ENCODE measurements at places on chromosomes 6 and 20.

DNA sequence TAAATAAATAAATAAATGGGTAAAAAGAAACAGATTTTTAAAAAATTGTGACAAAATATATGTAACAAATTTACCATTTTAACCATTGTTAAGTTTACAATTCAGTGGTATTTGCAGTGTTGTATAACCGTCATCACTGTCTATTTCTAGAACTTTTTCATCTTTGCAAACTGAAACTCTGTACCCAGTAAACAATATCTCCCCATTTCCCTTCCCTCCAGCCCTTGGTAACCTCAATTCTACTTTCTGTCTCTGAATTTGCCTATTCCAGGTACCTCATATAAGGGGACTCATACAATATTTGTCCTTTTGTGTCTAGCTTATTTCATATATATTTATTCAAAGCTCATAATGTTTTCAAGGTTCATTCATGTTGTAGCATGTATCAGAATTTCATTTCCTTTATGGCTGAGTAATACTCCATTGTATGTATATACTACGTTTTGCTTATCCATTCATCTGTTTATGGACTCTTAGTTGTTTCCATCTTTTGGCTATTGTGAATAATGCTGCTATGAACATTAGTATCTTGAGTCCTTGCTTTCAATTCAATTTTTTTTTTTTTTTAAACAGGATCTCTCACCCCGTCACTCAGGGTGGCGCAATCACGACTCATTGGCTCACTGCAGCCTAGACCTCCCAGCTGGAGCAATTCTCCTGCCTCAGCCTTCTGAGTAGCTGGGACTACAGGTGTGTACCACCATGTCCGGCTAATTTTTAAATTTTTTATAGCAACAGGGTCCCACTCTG, 8.9 kb downstream of the MANBAL start:
- no peak for DNase-seq

GRCh38 chr20:45510242-45510862, 5.1 kb downstream of the SPINT3 start:
- no peak for DNase-seq

DNA sequence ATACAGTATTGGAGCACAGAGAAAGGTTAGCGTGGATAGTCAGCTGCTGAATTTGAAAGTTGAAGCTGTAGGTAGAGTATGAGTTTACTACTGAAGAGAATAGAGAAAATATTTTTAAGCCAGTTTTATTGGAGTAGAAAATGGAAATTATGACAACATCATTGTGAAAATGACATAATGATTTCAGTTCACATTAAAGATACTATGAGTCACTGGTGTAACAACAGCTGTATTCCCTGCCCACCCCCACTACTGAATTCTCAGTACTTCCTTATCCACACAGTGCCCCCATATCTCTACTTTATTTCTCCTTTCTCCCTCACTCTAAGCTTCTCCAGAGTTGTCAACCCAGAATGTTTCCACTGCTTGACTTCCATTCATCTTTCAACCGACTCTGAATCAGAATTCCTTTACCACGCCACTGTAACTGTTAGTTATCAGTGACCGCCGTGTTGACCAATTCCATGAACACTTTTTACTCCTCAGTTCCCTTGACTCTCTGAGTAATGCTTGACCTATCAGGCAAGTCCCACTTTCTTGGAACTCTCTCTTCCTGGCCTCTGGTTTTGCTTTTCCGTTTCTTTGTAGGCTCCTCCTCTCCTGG, 139.6 kb downstream of the AIG1 start:
- DNase-seq: no peak

DNA sequence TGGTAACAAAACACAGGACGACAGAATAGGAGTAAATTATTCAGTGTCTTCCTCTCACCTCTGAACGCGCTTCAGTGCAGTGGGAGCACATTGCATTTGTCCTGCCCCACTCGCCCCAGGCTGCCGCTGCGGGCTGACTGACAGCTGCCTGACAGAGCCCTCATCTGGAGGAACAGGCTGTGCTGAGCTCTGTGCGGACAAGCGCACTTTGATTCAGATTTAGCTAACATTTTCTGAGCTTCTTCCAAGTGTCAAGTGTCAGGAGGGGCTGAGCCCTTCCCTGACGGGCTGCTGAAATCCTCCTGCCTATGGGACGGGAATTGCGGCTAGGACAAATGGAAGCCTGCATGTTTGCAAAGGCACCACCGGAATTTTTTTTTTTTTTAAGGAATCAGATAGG, 383.0 kb upstream of the CDH4 start:
- no peak for DNase-seq

- peak; percentile 66 for DNase-seq
These were observed 52.9 kb upstream of the FABP7 start for GRCh38 chr6:122726649-122727048.

DNA sequence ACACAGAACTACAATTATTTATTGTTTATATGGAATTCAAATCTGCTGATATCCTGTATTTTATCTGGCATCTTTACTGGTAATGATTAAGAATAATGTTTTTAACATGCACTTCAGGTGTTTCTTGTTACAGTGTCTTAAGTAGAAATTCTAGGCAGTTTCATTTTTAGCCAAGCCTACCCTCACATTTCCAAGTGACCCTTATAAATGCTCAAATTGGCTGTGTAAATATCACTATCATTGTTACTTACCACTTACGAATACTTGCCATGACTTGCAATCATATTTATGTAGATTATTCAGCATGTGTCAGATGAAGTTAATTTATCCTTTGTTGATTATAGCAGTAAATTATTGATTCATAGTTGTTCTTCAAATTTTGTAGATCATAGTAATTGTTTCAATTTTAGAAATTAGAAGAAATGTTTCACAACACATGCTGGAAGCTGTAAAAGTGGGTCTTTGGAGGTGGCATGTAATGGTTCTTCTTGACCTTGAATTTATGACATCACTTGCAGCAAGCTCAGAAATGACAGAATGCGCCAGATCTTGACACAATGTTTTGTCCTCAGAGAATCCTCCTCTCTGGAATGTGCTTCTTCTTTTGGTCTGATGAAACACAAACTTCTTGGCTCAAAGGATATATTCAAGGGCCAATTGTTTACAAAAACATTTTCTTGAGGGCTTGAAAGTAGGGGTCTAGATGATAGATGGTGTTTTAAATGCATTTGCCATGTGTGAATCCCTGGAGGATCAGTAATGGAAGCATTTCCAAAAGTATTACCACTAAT, 471.8 kb downstream of the COL12A1 start:
- DNase-seq: no peak

DNA sequence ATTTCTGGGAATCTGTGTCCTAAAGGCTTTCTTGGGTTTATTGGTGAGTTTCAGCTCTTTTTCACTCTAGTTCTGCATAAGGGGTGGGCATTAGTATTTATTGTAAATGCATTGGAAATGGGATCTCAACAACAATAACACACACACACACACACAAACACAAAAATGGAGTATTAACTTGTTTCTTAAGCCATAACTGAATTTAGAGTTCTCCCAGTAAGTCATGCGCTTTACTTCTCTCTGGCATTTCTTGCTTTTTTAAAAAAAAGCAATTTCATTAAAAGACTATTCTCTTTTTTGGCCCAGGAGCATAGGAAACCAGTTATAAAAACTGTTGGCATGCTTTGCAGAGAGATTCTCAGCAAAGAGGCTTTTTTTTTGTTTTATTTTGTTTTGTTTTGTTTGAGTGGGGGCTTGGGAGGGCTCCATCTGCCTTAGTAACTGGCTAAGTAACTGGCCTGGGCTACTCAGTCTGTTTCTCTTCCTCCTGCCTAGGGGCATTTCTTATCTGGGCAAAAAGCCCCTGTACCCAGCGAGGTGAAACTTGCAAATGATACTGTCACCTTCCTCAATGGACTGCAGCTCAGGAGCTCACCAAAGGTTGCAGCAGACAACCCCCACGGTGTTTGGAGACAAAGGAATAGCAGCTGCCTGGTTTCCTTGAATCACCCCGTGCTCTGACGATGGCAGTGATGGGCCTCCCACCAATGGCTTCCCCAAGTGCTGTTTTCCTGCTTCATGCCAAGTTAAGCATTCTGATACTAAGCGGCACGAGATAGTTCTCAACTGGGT, 128.5 kb downstream of the BCAS1 start:
- DNase-seq: no peak

DNA sequence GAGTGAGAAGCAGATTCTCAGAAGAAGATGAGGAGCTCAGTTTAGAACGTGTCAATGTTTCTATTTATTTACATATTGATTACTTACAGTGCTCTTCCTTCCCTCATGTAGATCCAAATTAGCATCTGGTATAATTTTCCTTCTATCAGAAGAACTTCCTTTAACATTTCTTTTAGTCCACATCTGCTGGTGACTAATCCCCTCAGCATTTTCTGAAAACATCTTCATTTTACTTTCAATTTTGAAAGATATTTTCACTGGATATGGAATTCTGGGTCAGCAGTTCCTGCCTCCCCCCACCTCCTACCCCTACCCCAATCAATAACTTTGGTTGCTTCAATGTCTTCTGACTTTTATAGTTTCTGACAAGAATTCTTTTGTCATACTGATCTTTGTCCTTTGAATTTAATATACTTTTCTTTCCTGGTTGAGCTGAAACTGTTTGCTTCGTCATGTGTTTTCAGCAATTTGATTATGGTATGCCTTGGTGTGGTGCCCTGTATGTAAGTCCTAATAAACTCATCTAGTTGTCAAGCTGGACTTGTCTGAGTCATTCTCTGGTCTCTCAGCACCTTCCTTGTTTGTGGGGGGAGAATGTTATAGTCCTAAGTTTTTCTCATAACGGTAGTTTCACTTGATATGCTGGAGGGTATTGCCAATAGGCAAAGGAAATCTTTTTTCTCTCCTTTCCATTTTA, 57.0 kb downstream of the SMPDL3A start:
- no peak for DNase-seq

DNA sequence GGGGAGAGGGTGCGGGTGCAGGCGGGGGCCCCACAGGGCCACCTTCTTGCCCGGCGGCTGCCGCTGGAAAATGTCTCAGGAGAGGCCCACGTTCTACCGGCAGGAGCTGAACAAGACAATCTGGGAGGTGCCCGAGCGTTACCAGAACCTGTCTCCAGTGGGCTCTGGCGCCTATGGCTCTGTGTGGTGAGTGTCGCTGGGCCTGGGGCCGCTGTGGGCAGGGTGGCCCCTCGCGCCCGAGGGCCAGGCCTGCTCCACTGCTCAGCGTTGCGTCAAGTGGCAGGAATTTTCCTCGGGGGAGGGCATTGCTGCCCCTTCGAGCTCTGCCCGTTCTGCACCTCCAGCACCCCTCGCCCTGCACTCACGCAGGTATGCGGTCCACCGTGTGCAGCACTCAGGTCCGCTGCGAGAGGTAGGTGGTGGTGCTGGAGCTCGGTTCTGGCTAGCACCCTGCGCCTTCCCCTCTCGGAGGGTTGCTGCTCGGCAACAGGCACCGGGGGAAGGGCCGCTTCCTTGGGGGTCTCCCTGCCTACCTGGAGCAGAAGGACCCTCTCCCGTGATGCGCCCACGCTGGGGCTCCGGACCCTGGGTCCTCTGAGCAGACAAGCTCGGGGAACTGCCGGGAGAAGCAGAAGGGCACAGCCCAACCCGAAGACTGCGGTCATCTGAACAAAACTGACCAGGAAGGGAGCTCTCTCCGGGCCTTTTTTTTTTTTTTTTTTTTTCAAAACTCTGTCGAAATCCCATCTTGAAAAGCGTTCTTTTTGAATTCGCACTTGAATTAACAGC, 674 bp downstream of the MAPK14 start:
- DNase-seq: no peak

DNA sequence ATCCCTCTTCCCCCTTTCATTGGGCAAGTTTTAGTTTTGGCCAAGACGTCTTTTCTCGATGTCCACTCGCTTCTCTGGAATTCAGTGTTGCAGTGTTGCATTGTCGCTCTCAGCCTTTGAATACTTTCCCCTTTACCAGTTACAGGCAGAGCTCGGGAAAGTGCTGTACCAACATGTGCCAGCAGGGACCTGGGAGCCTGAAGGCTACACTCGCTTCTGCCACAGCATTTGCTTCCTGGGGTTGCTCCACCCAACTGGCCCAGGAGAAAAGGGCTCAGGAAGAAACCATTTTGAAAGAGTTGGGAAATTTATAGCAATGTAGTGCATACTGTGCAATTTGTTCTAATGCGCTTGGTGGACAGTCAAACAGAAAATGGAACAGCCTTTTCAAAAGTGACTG, 78.6 kb downstream of the LINC00237 start:
- DNase-seq: peak; percentile 53

- DNase-seq: no peak
These were observed 255.4 kb downstream of the ATXN1 start for GRCh38 chr6:16505711-16506357.

- no peak for DNase-seq
These were observed 43.2 kb downstream of the COL21A1 start for GRCh38 chr6:56204134-56204533.

GRCh38 chr20:2694519-2694918, 1.9 kb downstream of the EBF4 start:
- DNase-seq: peak; percentile 44

GRCh38 chr6:88499845-88500699, 333.9 kb upstream of the CNR1 start:
- DNase-seq: no peak

DNA sequence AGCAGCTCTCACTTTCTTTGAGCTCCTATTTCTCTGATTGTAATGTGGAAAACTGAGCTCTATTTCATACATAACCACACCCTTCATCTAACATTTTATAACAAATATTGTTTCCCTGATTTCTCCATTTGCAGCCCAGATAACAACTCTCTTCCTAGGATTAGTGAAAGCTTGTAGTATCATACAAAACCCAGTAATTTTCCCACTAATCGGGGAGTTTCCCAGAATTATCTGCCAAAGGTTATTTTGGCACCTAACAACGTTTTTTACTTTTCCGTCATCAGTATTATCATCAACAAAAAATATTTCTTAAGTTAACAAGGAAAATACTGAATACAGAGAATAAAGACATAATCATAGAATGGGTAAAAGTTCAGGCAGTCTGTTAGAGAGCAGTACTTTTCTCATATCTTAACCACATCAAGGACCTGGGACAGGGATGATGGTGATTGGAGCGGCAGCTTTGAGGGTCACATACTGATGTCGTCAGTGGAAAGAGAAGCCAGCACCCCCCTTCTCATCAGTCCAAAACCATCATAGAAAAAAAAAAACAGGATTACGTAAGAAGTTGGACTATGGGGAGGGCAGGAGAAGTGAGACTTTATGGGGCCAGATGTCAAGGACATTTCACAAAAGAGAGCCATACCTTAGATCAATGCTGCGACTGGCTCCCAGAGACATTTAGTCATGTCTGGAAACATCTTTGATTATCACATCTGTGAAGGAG, 166.1 kb upstream of the TNFAIP3 start:
- no peak for DNase-seq

All from D341Med (cell line).